ENCODE measurements at places on chromosomes 7 and 10. TPM values are rescaled to one million over a fixed set of nuclear protein-coding genes. Genes with fewer than 3 reads are reported as not detected.

- H3K4me1 ChIP-seq: peaks cover 5% of the 10 kb centered on the region
- no peak overlapping the region for H3K4me3 ChIP-seq
- no peak overlapping the region for H3K27ac ChIP-seq
- H3K27me3 ChIP-seq: peaks cover 16% of the 10 kb centered on the region
- DNase-seq: no peak
Measured at GRCh38 chr7:2937701-2938513, 93.8 kb upstream of the GNA12 start.

- H3K27me3 ChIP-seq: no peaks in the 10 kb centered on the region
- no peak for DNase-seq
Measured at GRCh38 chr10:21036757-21037156, 139.6 kb upstream of the NEBL start.

- DNase-seq: no peak
- H3K27me3 ChIP-seq: no peaks in the 10 kb centered on the region
- H3K27ac ChIP-seq: no peak overlapping the region
- peaks cover 3% of the 10 kb centered on the region for H3K4me1 ChIP-seq
Measured at GRCh38 chr10:30215141-30215540, 133.9 kb downstream of the MTPAP start.

DNA sequence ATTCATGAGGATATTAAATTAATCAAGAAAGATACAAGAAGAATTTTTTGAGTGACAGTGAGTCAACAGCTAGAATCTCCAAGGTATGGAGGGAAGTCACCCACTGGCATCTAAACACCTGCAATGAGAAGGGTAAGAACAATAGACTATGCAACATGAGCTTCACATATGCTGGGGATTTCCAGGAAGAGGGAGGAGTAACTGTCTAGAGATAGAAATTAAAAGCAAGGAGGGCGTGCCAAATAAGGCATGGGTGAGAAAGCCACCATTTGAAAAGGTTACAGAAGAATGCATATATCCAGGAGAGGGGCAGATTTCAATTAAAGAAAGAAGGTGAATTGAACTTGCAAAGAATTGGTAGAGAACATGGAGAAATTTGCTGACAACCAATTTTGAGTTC is 365.7 kb downstream of the GPR37 start:
- H3K4me1 ChIP-seq: peaks cover 7% of the 10 kb centered on the region
- no peak overlapping the region for H3K4me3 ChIP-seq
- no peak overlapping the region for H3K27ac ChIP-seq
- no peaks in the 10 kb centered on the region for H3K27me3 ChIP-seq
- no peaks in the 10 kb centered on the region for H3K36me3 ChIP-seq

DNA sequence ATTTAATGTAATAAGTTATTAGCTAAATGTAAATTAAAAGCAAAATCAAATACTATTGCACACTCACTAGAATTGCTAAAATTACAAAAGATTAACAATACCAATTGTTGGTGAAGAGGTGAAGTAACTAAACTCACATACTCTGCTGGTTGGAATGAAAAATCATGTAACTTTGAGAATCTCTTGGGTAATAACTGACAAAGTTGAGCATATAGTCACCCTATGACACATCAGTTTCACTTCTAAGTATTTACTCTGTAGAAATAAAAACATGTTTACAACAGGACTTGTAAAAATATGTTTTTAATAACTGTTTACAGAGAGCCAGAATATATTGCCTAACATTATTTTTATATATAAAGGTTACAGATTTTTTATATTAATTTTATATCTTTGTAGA is 33.6 kb downstream of the CNTNAP2 start:
- H3K27me3 ChIP-seq: no peaks in the 10 kb centered on the region
- DNase-seq: no peak
- no peak overlapping the region for H3K27ac ChIP-seq
- H3K4me3 ChIP-seq: no peak overlapping the region
- H3K36me3 ChIP-seq: no peaks in the 10 kb centered on the region

- H3K27ac ChIP-seq: peak overlapping the region; percentile 33
- no peak for DNase-seq
- H3K4me3 ChIP-seq: no peak overlapping the region
Measured at GRCh38 chr10:124944982-124945381, 3.1 kb downstream of the ZRANB1 start.

Gene FANK1
- total RNA-seq: 2.5 TPM

Gene TMEM176B
- total RNA-seq: 8.9 TPM

Gene ZNF503
- total RNA-seq: 33.7 TPM
